ENCODE measurements at places on chromosomes 7 and 10.

DNA sequence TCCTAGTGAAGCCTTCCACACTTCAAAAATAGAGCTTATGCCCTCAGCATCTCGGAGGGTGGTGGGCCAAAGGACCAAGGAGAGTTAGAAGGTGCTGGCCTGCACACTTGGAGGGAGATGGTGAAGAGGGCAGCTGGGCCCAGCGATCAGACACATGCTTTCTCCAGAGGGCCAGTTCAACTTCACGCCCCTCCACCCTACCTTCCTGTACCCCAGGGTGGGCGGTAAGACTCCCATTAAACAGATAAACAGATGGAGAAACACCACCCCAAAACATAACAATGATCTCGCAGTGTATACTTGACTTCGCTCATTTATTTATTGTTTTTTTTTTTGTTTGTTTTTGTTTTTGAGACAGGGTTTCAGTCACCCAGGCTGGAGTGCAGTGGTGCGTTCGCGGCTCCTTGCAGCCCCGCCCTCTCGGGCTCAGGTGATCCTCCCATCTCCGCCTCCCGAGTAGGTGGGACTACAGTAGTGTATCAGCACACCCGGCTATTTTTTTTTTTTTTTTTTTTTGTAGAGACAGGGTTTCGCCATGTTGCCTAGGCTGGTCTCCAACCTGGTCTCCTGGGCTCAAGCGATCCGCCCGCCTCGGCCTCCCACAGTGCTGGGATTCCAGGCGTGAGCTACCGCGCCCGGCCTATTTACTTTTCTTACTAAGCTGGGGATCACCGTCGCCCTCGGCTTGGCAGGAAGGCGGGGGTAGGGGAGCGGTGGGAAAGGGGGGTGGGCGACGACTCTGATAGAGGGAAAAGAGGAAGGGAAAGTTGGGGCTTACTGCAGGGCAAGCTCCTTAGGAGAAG lies 1.8 kb downstream of the C10orf95 start:
- peak; percentile 71 for DNase-seq

DNA sequence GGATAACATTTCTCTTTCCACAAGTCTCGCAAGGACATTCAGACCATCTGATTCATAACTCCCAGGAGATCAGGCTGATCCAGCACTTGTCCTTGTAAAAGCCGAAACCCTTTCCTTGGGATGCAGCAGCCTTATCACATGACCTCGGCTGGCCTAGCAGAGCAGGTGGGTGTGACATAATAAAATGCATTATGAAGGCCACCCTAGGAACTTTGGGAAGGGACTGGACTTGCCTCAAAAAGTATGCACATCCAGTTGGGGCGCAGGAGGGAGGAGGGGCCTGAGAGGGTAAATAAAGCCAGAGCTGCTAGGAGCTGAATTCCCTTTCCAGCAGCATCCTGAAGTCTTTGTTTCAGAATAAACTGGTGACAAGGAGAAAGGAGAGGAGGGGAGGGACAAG lies 260.8 kb downstream of the SNX13 start:
- DNase-seq: no peak

DNA sequence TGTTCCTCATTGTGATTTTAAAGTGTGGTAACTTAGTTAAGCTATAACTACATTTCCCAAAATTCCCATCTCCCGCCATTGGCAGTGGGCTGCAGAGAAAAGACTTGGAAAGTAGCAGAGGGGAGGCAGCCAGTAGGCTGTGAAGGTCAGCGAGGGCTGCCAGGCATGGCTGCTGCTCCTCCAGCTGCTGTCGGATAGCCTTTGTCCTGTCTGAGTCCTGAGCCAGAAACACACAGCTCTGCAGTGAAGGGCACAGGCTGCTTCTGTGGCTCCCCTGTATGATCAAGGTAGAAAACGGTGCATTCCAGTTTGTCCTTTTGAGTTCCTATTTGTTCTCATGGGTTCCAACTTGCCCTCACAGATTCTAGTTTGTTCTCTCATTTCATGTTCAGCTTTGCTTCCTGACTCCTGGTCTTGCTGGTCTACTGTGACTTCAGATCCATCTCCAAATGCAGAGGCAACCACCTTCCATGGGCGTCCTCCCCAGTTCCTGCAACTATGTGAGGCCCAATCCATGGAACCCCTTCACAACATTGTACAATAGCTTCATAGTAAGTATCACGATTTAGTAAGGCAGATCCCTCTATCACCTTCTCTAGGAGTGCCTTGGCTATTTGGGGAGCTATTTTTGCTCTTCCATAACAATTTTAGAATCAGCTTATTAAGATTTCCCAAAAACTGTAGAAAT lies 31.7 kb downstream of the SYPL1 start:
- no peak for DNase-seq

GRCh38 chr7:138569418-138569817 lies 109.4 kb downstream of the TRIM24 start:
- no peak for DNase-seq

- no peak for DNase-seq
These were observed 151.6 kb upstream of the PRSS58 start for GRCh38 chr7:142409471-142409870.

DNA sequence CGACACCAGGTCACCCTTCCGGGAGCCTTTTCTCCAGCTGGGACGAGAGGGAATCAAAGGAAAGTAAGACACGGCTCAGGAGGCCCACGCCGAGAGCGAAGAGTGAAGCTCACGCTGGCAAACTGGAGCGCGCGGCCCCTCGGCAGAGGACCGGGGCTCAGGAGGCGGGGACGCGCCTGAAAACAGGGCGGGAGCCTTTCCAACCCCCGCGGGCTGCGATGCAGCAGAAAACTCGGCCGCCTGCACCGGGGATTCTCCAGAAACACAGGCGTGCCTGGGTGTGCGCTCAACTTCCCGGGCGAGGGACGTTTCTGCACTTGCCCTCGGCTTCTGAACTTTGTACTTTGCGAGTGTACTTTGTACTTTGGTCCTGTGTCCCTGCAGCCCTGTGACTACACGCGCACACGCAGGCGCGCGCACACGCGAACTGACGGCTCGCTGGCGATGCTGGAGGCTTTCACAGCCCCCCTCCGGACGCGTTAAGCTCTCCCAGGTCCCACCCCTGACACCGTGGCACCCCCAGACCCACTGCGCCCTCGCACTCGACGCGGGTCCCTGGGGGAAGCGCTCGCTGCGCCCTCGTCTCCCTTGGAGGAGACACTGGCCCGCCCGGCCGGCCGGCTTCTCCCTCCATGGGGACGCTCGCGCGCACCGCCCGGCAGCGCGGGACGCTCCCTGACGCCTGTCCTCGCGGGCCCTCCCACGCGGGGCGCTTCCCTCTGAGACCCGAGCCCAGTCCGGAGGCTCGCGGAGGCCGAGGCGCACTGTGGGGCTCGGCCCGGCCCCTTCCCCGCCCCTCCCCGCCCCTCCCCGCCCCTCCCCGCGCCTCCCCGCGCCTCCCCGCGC lies 588 bp upstream of the PAOX start:
- peak; percentile 47 for DNase-seq

Data from RKO (cell line).